A549 treated with CpdA at 1 μM for 4 hours (cell line): ENCODE measurements at places on chromosomes 1 and 21. TPM values are rescaled to one million over a fixed set of nuclear protein-coding genes. Genes with fewer than 3 reads are reported as not detected.

RIPPLY3 gene
- total RNA-seq = 0.56 to 0.73 TPM (median 0.66 TPM) in 5 replicates

LCE2A gene
- not detected in 5 replicates for total RNA-seq

UMODL1 gene
- total RNA-seq = not detected in 5 replicates

SPATA45 gene
- total RNA-seq = 0.17 TPM in 1 of 5 replicates, not detected in the others

ACOT11 gene
- 1.4 to 2.3 TPM (median 2.1 TPM) in 5 replicates for total RNA-seq

IL12RB2 gene
- not detected in 5 replicates for total RNA-seq

NFIA gene
- 4.1 to 5.7 TPM (median 5.6 TPM) in 5 replicates for total RNA-seq

E2F2 gene
- total RNA-seq = 2.3 to 2.7 TPM (median 2.5 TPM) in 5 replicates

MEGF6 gene
- 10.0 to 16.0 TPM (median 11.9 TPM) in 5 replicates for total RNA-seq

CSMD2 gene
- total RNA-seq = 0.01 TPM in 1 of 5 replicates, not detected in the others

C4BPA gene
- 0.44 to 1.5 TPM (median 0.59 TPM) in 5 replicates for total RNA-seq

HLX gene
- total RNA-seq = 4.2 to 5.9 TPM (median 5.1 TPM) in 5 replicates

IL24 gene
- 0.24 to 0.57 TPM (median 0.40 TPM) in 4 of 5 replicates, not detected in the other for total RNA-seq
